ENCODE measurements at places on chromosomes 2 and 18.

DNA sequence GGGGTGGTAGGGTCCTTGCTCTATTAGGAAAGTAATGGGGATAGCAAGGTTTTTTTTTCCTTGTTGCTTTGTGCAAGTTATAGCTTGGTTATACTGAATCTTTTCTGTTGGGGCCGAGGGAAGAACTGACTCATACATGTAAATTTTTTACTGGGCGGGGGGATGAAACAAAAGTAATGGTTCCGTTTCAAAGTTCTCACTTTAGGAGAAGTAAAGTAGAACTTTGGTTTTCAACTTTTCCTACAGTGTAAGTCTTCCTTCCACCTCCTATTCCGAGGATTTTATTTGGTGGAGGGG, 1.1 kb downstream of the AFTPH start:
- DNase-seq: no peak

DNA sequence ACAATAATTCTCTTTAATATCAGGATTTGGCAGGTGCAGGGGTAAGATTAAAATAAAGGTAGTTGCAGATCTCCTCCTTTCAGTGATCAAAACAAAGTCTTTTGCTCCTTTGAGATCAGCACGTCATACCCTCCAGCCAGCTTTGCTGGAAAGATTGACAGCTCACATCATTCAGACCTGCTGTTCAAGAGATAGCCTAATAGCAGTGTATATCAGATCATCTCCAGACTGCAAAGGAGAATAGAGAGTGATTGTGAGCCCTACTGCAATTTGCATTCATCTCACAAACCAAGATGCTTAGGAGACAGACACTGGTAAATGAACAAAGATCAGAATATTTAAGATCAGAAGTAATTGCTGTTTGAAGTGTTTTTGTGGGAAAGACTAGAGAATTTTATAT, 135.8 kb upstream of the DSEL start:
- DNase-seq: no peak

- no peak for DNase-seq
Observed at GRCh38 chr2:212537726-212538304, 787 bp downstream of the ERBB4 start.

- no peak for DNase-seq
Observed at GRCh38 chr2:80380736-80381135, 76.2 kb upstream of the LRRTM1 start.

DNA sequence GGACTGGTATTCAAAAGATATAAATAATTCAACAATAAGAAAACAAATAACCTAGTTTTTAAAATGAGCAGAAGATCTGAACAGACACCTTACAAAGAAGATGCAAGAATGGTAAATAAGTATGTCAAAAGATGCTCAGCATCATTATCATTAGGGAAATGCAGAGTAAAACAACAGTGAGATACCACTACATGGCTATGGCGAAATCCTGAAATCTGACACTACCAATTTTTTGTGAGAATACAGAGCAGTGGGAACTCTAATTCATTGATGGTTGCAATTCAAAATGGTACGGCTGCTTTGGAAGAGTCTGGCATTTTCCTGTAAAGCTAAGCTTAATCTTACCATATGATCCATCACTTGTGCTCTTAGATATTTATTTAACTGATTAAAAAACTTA, 151.8 kb downstream of the UBR3 start:
- no peak for DNase-seq

DNA sequence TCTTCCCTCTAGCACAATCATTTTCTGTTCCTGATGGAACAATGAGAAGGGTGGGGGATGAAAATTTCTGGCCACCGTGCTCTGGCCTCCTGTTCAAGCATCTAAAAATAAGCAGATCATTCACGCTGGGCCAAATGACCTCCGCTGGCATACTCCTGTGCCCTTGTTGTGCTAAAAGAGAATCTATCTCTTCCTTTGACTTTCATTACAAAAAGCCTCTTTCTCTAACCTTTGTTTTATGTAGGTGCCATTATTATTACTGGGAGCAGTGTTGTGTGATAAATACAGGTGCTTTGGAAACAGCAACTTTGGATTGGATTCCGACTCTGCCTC, 44.6 kb upstream of the B3GNT2 start:
- DNase-seq: no peak

GRCh38 chr2:205197468-205198139, 484.7 kb upstream of the NRP2 start:
- peak; percentile 0 for DNase-seq

- DNase-seq: no peak
Observed at GRCh38 chr2:68742626-68743415, 8.2 kb downstream of the ARHGAP25 start.

DNA sequence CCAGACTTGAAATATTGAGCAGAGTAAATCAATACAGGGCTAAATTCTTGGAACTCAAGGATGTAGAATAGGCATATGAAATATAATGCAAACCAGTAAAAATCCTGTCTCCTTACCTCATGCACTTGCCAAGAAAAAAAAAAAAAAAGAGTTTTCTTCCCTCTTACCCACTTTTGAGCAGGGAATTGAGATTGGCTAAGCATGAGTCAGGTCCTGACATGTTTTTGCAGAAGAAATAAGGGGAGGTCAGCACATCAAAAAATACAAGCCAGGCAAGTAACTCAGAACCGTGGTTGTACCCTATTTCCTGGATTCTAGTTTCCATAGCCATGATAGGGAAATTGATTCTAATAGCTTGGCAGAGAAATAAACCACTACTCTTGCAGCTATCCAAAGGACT, 1526.7 kb downstream of the LRP1B start:
- no peak for DNase-seq

DNA sequence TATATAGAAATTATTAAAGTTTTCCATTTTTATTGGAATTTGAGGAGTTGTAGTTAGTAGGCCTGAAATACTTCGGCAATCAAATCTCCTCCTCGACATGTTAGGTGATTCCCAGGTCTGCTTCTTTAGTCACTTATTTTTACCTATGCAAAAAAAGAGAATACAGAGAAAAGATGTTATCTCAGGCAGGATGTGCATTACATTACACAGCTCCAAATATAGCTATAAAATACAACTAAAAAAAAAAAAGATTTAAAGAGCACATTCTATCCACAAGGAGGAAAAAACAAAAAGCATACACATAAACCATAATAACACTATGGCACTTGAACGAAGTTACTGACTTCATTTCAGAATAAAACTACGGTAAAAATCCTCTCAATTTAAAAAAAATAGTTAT, 8.1 kb downstream of the STK17B start:
- DNase-seq: no peak

DNA sequence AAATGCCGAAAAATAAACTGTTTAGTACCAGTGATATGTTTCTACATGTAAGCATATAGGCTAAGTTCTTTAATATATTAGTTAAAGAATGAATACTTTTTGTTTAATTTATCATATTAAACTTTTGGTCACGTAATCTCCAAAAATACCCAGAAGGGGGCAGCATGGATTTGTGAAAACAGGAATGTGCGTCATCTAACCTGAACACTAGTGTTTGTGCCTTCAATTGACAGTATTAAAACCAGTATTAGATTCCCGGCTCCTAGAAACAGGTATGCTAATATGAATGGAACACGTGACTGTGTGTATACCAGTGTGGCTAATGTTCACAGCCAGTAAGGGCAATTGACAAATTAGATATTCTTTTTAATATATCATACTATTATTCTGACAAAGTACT, 51.8 kb downstream of the WDR7 start:
- DNase-seq: no peak
